ENCODE measurements at places on chromosomes 1 and 21.
A peak's percentile ranks its signal among the peaks of the same experiment; 100 is the strongest.

- DNase-seq = no peak
Measured at GRCh38 chr1:2847086-2847985, 45.8 kb upstream of the TTC34 start.

DNA sequence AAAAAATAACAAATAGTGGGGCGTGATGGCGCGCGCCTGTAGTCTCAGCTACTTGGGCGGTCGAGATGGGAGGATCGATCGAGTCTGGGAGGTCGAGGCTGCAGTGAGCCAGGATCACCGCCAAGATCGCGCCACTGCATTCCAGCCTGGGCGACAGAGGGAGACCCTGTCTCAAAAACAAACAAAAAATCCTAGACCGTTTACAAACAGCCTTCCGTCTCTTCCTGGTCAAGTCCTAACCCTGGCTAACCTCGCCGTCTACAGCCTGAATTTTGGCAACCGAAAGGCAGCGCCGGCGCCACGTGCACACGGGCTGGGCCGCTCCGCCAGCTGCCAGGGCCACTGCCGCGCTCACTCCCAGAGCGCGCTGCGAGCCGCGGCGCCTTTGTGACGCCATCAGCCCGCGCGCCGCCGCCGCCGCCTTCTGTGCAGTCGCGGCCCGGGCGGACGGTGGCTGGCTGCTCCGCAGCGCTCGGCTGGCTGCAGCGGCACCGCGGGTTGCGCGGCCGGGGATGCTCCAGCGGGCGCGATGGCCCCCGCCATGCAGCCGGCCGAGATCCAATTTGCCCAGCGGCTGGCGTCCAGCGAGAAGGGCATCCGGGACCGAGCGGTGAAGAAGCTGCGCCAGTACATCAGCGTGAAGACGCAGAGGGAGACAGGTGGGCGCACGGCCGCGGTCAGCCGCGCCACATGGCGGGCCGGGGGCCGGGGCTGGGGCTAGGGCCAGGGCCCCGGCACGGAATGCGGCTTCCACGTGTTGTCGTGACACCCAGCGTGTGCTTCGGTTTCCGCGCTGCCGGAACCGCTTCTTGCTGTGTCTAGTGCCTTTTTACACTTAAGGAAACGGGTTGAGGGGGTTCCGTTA, at the start of the genes HSF2BP and RRP1B:
HSF2BP (minus strand) TSS at position 353 of the 865 bp plus-strand sequence. CDS start 1,392 bp downstream, outside the sequence.
RRP1B (plus strand) TSS at position 425 of the 865 bp plus-strand sequence; CDS start at position 530, 105 bp downstream.
- DNase-seq = peak; percentile 73

GRCh38 chr1:56258371-56258770, 321.0 kb downstream of the PLPP3 start:
- DNase-seq = no peak

GRCh38 chr1:231161667-231162296, at the start of gene TRIM67:
TSS of gene TRIM67 (plus strand) at chr1:231162058. CDS start at chr1:231162970, 912 bp downstream.
- DNase-seq = no peak

GRCh38 chr1:160124705-160125478, 9.3 kb downstream of the ATP1A2 start:
- DNase-seq = no peak

- no peak for DNase-seq
Measured at GRCh38 chr1:231694465-231695077, 68.0 kb downstream of the DISC1 start.

DNA sequence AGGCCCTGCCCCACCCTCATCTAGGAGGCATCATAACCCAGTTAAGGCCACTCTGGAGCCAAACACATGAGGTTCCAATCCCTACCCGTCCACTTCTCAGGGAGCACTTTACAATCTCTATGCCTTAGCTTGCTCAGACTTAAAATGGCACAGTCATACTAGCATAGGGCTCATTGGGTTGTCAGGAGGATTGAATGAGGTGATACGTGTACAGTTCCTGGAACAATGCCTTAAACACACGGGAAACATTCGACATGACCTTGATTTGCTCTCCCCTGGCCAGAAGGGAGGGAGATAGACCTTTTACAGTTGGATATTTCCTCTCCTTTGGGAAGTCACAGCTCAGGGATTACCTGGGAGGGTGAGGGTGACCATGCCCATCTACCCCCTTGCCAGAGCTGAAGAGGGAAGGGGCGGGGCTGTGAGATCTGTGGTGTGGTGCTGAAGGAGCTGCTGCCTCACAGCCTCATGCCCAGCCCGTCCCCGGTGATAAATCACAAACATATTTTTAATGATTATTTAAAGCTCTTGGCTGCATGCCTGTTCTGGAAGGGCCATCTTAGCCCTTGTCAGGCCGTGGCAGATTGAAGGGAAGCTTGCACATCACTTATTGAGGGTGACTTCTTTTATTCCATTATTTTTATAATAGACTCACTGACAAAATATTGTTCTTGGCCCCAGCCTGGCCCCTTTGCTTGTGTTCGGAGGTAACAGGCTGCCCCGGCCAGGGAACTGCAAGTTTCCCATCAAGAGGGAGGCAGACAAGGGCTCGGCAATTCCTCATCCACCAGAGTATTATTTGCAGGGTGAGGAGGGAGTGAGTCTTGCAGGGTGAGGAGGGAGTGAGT, 83.4 kb downstream of the FOXD2 start:
- no peak for DNase-seq

DNA sequence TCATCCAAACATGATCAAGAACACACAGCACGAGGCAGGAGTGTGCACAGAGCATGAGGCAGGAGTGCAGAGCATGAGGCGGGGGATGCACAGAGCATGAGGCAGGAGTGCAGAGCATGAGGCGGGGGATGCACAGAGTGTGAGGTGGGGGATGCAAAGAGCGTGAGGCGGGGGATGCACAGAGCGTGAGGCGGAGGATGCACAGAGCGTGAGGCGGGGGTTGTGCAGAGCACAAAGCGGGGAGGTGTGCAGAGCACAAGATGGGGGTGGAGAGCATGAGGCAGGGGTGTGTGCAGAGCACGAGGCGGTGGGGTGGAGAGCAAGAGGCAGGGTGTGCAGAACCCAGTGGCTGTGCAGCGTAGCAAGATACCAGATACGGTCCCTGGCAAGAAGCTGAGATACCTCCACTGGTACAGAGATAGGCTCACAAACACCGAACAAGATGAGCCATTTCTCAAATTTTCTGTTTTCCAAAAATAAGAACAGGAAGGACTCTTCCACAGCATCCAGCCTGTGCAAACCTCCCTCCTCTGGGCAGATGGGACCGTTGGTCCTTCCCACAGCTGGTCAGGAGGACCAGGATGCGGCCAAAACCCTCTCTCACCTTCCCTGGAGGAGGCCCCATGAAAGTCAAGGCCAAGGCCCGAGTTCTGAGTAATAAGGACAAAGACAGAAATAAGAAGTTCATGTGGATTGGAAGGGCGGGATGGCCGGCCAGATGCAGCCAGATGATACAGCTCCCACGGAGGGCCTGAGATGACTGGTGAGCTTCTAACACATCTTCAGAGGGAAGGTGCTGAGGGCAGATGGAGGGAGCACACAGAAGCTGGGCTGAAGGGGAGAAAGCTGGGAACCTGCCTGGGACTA, 12.0 kb downstream of the SPATC1L start:
- no peak for DNase-seq

- no peak for DNase-seq
Measured at GRCh38 chr21:15408089-15408488, 321.7 kb upstream of the USP25 start.

- no peak for DNase-seq
Measured at GRCh38 chr1:151998611-151999362, 5.1 kb upstream of the S100A10 start.

DNA sequence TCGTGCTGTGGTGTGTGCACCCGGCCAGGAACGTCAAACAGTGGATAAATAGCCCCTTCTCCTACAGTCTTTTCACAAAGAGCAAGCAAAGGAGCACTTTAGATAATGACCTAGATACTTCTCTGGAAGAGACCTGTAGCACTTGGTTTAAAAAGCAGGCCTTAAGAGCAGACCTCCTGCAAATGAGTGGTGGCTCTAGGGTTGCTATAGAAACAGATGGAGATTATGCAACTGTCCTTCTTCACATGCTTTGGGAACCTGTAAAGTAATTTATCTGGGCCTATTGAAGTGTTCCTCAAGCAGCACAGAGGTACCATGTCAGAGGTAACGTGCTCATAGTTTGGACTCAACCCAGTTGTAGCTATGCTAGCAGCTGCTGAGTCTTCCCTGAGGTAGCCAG, 208.2 kb upstream of the KIAA0040 start:
- no peak for DNase-seq

- no peak for DNase-seq
Measured at GRCh38 chr1:172084876-172085275, 243.6 kb downstream of the DNM3 start.

DNA sequence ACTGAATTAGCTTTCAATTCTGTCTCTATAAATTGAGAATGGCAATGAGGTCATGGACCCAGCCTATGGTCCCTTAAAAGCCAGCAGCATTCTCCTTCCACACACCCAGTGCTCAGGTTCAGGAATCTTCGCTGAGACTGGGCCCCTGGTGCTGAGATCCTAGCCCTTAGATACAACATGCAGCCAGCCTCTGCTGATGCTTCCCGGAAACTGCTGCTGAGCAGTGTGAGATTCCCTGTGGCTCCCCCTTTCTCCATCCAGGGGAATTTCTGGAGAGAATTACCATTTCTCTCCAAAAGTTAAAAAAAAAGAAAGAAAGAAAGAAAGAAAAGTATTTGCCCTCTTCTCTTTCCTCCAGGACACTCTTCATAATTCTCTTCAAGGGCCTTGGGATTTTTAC, 31.7 kb upstream of the RALGPS2 start:
- DNase-seq = no peak

DNA sequence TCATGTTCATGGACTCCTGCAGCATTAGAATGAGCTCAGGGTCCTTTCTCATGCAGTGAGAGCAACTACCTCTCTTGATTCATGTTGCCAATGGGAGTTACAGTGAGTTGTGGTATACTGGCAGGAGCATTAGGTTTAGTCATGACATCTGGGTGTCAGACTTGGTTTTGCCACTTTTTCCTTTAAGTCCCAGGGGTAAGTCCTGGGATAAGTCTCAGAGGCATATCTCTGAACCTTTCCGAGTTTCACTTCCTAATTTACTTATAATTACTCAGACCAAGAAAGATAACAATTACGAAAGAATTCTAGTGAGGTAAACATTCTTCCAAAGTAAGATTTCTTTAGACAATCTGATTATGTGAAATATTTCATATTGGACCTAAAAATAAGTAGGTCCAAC, 606.0 kb downstream of the SMYD3 start:
- DNase-seq = no peak

DNA sequence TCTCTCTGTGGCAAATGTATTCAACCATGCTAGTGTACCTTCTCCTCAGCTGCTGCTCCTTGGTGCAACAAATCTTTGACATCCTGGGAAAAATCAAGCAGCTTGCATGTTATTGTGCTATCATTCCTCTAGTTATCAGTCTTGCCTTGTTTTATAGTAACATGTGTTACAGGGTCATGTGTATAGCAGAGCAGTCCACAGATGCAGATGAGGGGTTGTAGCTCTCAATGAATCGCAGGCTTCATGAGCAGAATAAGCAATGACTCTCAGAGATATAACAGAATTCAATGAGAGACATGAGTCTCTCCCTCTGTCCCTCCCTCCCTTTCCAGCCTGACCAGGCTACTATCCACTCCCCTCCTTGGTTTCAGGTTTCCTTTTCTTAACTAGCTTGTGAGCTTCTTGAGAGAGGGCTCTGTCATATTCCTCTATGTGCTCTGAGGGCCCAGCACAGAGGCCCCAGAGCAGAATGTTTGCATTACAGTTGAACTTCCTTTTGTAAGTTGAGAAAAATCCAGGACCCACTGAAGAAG, 15.1 kb upstream of the JUN start:
- DNase-seq = no peak

DNA sequence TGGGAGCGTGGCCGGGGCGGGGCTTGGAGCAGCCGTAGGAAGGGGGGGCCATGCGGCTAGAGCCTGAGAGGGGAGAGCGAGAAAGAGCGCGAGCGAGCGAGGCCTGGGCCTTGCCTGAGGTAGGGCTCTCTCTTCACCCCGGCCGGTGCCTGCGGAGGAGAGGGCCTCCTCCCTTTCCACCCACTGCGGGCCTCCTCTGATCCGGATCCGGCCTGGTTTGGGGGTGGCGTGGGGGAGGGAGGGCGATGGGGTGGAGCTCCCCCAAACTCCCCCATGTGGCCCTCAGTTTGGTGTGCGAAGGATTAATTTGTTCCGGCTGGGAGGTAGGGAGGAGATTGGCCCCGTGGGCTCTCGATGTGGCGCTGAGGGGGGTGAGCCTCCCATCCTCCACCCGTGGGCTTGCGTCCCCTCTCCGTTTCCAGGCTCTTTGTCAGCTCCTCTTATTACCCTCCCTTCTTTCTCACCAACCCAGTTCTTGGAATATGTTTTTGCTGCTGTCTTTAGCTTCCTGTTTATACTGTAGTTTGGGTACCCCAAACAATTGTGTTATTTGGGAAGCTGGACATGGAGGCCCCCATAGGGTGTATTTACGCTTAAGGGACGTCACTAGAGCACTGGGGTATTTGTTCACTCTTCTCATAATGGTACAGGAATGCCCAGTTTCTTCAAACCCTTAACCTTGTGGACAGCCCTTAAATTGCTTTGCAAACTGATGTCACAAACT, 685 bp downstream of the UBAP2L start:
- DNase-seq = peak; percentile 73

GRCh38 chr1:85550784-85551516, 29.6 kb upstream of the CCN1 start:
- no peak for DNase-seq

Measured in stimulated activated naive CD4-positive, alpha-beta T cell treated with Interleukin-2 at 50 U/mL for 16 hours (primary cell).